ENCODE measurements at places on chromosomes 16 and 17.

- no peak for DNase-seq
Observed at GRCh38 chr16:88929091-88929445, 47.9 kb downstream of the CBFA2T3 start.

DNA sequence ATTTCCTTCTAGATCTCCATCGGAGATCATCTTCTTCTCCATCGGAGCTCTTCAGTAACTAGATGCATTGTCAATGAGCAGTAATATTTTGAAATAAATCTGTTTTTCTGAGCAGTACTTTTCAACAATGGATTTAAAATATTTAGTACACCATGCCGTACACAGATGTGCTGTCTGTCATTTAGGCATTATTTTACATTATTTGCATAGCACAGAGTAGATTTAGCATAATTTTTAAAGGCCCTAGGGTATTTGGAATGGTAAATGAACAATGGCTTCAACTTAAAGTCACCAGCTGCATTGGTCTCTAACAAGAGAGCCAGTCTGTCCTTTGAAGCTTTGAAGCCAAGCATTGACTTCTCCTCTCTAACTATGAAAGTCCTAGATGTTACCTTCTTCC, 95.4 kb upstream of the ANKFN1 start:
- no peak for DNase-seq

DNA sequence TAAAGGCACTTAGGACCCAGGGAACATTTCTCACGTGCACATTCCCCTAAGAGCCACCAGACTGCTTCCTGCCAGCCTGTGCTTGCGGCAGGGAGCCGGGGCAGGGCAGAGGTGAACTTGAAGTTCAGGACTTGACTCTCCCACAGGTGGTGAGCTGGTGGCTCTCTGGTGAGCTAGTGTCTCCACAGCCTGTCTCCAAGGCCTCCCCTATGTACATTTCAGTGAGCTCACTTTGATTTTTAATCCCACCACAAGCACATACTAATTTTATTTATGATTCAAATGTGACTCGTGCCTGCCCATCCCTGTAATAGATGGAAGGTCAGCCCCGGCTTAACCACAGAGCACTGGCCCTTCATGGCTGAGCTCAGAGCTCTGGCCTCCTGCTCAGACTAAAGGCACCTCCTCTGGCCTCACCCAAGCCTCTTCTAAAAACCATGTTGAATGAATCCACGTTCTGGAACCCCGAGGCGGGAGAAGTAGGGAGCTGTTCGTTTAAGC, 9.2 kb downstream of the SNN start:
- DNase-seq: no peak

- DNase-seq: no peak
Observed at GRCh38 chr16:73166441-73166851, 118.5 kb upstream of the ZFHX3 start.

GRCh38 chr17:18300725-18301480, 13.9 kb downstream of the TOP3A start:
- DNase-seq: peak; percentile 72

DNA sequence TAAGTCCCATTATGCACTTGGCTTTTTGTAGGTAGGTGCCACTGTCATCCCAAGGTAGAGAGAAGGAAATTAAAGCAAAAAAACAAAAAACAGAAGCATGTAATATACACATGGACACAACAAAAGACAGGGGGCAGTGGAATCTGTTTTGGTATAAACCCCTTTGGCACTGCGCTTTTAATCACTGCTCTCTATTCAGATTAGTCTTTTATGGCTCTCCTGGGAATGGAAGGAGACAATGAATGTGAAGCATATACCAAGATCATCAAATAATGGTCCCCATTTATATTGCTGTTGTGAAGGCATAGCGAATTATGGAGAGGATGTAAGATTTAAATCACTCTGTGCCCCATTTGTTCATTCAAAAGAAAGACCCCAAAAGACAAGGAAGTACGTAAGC, 17.4 kb downstream of the CDH11 start:
- DNase-seq: no peak

- no peak for DNase-seq
Observed at GRCh38 chr17:58165981-58166380, 801 bp upstream of the OR4D2 start.

DNA sequence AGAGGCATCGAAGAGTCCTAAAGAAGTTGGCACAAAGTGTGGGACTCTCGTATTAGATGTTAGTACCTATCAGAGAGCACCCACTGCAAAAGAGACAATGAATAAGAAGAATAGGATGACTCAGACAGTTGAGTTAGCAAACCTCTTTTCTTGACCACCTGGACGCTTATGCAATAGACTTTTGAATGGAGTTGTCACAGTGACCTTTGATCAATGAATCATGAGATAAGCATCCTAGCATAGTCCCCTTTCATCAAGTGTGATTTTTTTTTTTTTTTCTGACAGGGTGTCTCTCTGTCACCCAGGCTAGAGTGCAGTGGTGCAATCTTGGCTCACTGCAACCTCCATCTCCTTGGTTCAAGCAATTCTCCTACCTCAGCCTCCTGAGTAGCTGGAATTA, 1417.9 kb upstream of the GOT2 start:
- DNase-seq: no peak

- DNase-seq: no peak
Observed at GRCh38 chr16:21194771-21195301, 16.5 kb downstream of the ZP2 start.

DNA sequence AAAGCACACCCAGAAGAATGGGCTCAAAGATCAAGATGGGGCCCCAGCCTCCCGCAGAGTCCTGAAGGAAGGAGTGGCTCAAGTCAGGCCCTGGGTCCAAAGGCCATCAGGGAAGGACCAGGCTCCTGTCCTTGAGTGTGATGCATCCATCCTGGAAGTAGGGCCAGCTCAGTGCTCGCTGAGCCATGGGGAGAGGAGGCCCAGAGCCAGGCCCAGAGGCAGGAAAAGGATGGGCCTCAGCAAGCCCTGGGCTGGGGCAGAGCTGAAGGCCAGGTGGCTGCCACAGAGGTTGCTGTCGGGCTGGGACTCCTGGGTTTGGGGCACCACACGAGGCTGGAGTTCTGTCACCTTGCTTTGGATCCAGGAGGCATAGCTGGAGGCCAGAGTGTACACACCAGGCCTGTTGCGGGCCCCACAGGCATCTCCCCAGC, 3.7 kb downstream of the PRSS8 start:
- no peak for DNase-seq

GRCh38 chr17:80882323-80882722, 109.3 kb upstream of the CHMP6 start:
- peak; percentile 46 for DNase-seq

- DNase-seq: no peak
Observed at GRCh38 chr17:78684026-78684425, 98.0 kb downstream of the CYTH1 start.

DNA sequence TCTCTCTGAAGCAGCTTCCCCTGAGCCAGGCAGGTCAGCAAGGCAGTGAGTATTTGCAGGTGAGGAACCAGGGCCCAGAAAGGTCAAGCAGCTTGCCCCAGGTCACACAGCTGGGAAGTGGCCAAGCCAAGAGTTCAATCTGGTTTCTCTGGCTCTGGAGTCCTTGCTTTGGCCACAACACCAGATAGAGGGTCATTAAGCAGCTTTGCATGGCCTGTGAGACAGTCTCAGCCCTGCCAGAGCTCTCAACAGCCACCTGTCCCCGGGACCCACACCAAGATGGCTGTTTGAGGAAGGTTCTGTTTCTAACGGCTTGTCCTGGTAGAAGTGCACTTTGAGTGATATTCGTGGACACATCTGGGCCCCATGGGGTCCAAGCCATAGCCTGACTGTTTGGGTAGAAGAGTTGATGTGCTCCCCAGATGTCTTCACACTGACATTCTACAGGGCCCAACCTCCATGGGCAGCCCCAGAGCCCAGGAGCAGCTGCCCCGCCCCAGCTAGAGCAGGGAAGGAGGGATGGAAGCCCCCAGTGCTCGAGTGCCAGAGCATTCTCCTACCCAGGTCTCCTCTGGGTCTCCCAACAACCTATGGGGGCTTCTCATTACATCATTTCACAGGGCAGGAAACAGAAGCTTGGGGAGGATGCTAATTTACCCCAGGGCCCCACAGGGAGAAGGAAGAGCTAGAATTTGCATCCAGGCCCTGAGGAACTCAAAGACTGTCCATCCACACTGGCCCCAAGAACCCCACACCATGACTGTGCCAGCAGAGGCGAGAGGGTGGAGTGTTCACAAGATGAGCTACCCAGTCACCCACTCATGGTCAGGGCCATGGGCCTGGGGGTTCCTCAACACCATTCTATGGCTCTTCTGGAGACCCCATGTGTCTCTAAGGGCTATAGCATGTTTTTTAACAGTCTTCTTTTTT, 107.3 kb upstream of the CDH5 start:
- no peak for DNase-seq

GRCh38 chr17:6867849-6868248, 36.3 kb upstream of the TEKT1 start:
- no peak for DNase-seq

DNA sequence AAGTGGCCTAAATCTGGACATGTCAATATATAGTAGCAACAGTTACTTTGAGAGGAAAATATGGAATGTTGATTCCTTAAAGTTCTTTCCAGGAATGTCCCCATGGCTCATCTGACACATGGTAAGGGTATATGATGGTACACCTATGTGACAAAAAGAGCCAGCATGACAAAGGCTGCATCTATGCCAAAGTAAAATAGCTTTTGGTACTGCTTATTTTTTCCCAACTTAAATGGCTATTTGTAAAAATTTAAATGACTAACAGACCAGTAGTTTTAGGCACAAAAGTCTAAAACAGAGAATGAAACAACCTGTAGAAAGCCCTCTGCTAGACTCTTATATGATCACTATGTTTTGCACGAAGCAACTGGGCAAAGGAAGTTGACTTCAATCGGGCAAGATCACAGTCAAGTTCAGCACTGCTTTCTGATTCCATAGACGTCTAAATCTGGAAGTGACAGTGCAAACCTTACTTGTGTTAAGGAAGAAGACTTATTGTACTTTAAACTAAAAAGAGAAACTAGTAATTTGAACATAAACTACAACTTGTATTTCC, 135.1 kb downstream of the SKAP1 start:
- no peak for DNase-seq

GRCh38 chr17:15971882-15972281, 27.0 kb downstream of the ADORA2B start:
- DNase-seq: no peak

DNA sequence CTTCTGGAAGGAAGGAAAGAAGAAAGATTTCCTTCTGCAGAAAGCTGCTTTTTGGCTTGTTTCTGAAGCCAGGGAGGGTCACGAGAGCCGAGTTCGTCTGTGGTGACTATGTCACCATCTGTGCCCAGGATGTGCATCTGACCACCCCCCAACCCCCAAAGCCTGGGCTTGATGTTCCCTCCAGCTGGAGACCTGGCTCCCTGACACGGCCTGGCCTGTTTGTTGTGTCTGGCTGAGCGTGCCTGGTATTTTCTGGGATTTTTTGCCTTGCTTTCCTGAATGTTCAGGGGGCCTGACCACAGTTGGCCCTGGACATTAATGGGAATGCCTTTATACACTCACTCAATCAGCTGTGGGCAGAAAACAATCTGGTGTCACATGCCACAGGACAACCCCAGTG, 38.9 kb downstream of the LGALS9 start:
- DNase-seq: peak; percentile 45

- no peak for DNase-seq
Observed at GRCh38 chr17:73551759-73552158, 92.5 kb downstream of the SDK2 start.

DNA sequence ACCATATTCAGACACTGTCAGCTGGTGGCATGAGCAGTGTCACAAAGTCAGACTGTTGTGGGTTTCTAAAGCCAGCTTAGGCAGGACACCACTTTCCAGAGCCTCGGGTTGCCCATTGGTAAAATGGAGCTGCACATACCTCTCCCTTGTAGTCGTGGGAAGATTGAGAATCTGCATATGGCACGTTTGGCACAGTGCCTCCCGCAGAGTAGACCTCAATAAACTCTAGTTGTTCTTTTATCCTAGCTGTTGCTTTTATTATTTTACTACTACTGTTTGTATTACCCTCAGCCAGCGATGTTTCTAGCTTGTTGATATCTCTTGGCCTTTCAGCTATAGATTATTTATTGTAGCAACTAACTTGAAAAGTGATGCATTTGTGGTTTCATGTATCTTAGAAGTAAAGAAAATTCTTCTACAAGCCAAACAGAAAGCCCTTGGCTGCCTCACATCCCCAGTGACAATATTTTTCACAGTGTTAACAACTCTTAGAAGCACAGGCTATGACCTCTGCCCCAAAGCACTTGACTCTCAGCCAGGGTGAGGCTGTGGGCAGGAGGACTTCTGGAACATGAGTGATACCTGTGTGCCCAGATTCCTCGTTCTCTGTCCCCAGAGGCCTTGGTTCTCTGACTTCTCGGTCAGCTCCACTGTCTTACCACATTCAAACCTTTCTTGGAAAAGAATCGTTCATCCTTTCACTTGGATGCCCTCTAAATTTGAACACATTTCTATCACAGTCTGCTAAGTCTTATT, 351.6 kb downstream of the SNX29 start:
- no peak for DNase-seq

DNA sequence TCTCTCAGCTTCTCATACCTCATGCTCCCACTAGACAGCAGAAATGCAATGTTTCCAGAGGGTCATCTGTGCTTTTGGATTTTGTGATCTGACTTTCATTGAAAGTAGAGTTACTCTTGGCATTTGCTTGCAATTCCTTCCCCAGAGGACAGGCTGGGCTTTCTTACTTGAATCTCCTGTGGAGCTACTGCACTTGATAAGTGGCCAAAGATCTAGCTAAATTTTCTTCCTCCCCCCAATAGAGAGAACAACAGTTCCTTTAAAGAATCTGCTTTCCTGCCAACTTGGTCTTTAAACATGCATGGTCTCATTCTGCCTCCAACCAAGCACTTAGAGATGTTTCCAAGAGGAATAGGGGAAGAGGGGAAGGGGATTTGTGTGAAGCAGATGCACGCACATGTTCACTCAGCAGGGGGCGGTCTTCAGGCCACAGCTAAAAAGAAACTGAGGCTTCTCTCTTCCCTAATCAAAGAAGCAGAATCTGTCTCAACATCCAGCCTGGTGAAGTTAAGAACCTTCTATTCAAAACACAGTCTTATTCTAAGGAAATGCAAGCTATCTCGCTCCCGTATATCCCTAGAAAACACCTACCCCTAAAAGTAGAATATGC, 229.6 kb downstream of the ZFHX3 start:
- DNase-seq: no peak

DNA sequence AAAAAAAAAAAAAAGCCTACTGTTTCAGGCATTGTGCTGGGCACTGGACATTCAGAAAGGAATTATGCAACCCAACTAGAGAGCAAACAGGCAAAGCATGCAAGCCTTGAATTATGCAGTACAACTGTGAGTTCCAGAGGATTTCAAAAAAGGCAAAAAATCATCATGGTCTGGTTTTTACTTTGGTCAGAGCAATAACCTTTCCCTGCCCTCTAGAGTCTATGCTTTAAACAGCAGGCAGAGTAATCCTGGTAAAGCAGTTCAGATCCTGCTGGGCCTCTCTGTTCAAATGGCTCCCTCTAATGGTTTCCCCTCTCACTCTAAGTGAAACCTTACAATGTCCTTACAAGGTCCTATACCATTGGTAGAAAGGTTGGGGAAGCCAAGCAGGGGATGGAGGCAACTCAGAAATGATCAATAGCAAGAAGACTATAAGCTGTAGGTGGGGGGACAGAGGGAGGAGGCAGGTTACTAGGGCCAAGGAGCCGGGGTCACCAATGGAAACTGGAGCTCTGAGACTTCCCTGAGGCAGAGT, 4.6 kb upstream of the TAF15 start:
- DNase-seq: no peak

GRCh38 chr17:79388556-79389295, 222.1 kb downstream of the RBFOX3 start:
- DNase-seq: peak; percentile 82

GRCh38 chr16:27706156-27706865, 156.4 kb downstream of the KATNIP start:
- DNase-seq: peak; percentile 54

- DNase-seq: no peak
Observed at GRCh38 chr16:77414752-77415231, 20.0 kb downstream of the ADAMTS18 start.
